ENCODE measurements at places on chromosomes 3 and 15.

DNA sequence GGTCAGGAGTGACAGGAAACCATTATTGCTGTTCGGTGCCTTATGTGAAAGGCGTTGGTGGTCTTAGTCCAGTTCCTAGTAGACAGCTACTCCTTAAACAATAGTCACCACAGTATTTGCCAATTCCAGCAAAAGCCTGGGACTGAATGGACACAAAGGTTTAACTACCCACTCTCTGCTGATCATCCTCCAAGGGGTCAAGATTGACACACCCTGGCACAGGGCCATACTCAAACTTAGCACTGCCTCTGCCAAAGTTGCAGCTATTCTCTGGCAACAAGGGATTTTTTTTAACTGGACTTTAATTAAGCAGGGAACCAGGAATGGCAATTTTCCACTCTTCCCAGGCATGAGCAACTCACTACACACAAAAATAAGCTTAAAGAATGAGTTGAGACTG, 193.9 kb downstream of the NLGN1 start:
- peak; percentile 29 for DNase-seq

DNA sequence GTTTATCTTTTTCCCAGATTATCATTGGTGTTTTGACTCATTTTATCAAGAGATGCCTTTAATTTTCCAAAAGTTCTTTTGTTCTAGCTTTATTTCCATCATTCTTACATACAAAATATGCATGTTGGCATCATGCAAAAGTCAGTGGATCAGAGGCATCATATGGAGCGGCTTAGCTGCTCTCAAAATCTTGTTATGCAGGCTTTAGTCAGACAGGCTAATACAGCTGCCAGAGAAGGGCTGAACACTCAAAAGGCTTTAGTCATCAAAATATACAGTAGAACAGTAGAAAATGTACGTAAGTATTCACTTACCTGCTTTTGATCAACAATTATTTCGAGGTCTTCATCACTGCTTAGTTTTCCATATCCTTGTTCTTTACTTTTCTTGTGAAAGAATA, 65.5 kb downstream of the PEX5L start:
- DNase-seq: no peak

DNA sequence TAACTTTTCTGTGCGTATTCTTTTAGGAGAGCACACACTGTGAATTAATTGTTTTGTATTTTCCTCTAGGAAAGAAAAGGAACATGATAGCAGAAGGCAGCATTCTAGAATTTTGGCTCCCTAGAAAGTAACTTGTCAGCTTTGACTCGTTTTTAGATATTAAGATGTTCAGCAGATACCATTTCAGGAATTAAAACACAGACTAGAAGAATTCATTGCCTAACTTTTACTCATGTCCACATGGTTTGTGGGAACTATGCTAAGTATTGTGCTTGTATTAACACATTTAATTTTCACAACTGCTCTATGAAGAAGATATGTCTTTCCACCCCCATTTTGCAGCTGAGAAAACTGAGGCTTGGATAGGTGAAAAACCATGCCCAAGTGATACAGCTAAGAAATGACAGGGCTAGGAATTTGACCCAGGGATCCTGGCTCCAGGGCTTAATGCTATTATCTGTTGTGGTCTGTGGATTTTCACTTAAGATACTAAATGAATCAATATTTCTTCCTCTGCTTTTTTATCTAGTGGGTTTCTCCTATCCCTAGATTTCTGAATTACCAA, 128.8 kb downstream of the MITF start:
- DNase-seq: no peak

GRCh38 chr3:98784666-98785600, 21.8 kb downstream of the ST3GAL6 start:
- DNase-seq: no peak

- DNase-seq: no peak
These were observed 16.0 kb downstream of the STARD9 start for GRCh38 chr15:42591238-42591934.

GRCh38 chr15:22795206-22796063, 9.0 kb downstream of the NIPA1 start:
- DNase-seq: no peak

GRCh38 chr15:82799183-82799841, 6.6 kb downstream of the FSD2 start:
- DNase-seq: no peak

DNA sequence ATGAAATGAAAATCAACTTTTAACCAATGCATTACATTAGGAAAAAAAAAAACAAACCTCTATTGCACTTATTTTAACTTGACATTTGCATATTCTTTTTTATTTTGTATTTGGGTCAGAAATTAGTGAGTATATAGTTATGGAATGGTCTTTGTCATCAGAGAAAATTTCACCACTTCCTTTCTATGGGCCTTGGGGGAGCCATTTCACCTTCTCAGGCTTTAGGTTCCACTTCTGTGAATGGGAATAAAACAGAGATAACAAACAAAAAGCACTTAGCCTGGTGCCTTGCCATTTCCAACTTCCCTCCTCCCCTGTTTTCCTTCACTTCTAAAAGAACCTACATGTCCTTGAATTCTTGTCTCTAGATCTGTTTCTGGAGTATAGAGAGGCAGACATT, 168.0 kb upstream of the STT3B start:
- DNase-seq: no peak

GRCh38 chr15:58608711-58609110, 140.8 kb downstream of the ADAM10 start:
- no peak for DNase-seq

- DNase-seq: no peak
These were observed 495.3 kb upstream of the AGTR1 start for GRCh38 chr3:148202386-148202785.

DNA sequence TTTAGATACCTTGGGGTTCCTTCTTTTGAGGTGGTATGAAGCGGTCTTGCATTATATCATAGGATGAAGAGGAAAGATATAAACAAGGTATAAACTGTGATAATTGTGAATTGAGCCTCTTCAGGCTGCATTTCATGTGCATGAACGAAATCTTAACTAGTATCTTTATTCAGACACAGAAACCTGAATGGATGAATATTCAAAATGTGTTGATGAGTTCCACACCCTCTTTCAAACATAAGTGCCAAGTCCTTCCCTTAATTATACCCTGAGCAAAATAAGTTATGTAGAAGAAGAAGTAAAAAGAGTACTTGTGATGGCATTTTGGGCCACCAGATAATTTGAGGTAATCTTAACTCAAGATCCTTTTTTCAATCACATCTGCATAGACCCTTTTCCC, 103.1 kb upstream of the CFAP20DC start:
- no peak for DNase-seq

DNA sequence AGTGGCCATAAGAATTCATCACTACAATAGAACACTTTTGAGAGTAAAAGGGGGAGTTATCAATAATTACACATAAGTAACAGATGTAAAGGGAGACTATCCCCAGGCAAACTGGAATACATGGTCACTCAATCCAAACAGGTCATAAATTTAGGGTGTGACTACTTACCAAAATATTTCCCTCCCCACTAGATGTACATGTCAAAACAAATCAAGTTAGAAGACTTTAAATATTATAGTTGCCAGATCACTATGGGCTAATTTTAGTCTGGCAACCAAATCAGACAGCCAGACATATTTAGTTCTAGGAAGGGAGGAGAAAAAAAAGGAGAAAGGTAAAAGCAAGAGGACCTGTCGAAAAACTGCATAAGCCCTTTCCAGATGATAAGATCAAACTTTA, 23.1 kb downstream of the SLC24A5 start:
- DNase-seq: no peak

- DNase-seq: no peak
These were observed 24.5 kb downstream of the MB21D2 start for GRCh38 chr3:192892981-192893700.

- peak; percentile 76 for DNase-seq
These were observed 1.3 kb upstream of the UNC13C start for GRCh38 chr15:53976844-53977392.

- DNase-seq: no peak
These were observed 19.3 kb downstream of the ALCAM start for GRCh38 chr3:105385819-105386508.

GRCh38 chr3:2512881-2513280, 414.2 kb downstream of the CNTN4 start:
- no peak for DNase-seq
